ENCODE measurements at places on chromosomes 12 and 14.
A peak's percentile ranks its signal among the peaks of the same experiment; 100 is the strongest.

DNA sequence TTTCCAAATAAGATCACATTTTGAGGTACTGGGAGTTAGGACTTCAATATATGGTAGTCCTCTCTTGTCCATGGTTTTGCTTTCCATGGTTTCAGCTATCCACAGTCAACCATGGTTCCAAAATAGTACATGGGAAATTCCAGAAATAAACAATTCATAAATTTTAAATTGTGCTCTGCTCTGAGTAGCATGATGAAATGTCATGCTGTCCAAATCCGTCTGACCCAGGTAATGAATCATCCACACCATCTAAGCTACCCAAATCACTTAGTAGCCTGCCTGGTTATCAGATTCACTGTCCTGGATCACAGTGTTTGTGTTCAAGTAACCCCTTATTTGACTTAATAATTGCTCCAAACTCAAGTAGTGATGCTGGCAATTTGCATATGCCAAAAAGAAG is 197.9 kb downstream of the TMTC3 start:
- no peak for DNase-seq

GRCh38 chr12:93892423-93893268 is 215.5 kb downstream of the CRADD start:
- DNase-seq: peak; percentile 16

DNA sequence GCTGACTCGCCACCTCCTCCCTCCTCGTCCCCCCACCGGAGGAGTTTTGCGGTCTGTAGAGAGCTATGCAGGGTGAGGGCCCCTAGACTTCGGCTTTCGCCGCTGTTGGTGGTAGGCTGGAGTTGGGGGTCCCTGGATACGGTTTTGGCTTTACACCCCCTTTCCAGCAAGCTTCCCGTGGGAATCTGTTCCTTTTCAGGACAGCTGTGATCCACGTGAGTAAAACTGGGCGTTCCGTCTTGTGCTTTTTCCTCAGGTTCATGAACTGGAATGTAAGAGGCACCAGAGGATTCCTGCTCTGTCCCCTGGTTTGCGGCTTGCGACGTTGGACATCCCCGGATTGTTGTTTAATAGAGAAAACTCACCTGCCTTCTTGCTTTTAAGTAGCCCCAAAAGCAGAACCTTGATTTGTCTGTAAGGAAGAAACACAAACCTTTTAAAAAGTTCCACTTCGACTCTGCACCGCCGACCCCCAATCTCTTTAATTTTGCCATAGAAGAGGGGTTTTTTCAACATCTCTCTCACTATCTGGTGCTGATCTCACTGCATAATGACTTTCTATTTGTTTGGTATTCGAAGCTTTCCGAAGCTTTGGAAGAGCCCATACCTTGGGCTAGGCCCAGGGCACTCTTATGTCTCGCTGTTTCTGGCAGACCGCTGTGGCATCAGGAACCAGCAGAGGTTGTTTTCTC is 490 bp downstream of the PRORP start:
- no peak for DNase-seq

DNA sequence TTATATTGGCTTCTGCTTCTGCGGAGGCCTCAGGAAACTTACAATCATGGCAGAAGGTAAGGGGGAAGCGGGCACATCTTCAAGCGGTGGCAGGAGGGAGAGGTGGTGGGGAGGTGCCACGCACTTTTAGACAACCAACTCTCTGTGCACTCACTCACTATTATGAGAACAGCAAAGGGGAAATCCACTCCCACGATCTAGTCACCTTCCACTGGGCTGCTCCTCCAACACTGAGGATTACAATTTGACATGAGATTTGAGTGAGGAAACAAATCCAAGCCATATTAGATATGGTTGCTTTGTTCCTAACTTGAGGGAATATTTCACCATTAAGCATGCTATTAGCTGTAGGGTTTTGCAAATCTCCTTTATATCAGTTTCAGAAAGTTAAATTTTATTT is 80.3 kb downstream of the UNC79 start:
- DNase-seq: no peak

- no peak for DNase-seq
Observed at GRCh38 chr14:100398044-100398443, 74.9 kb downstream of the SLC25A47 start.

GRCh38 chr14:61577506-61577931 is 117.8 kb upstream of the HIF1A start:
- no peak for DNase-seq

GRCh38 chr12:19447386-19447785 is 8.1 kb downstream of the AEBP2 start:
- no peak for DNase-seq

- no peak for DNase-seq
Observed at GRCh38 chr14:79021766-79022165, 851.6 kb downstream of the NRXN3 start.

GRCh38 chr12:64627771-64628170 is 17.5 kb downstream of the RASSF3 start:
- DNase-seq: no peak

DNA sequence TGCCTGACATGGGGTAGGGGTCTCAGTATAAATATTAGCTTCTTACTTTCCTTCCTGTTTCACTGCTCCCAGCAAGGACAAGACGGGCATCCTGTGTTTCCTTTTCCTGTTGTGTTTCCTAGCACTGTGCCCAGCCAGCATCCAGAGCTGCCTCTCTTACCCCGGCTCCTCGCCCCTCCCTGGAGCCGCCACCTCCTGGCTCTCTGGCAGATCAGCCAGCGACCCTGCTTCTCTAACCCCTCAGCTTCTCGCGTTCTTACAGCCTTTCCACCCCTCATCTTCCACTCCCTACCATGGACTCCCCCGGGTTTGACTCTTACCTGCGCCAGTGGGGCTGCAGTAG is 17.8 kb downstream of the HDAC7 start:
- DNase-seq: no peak

GRCh38 chr12:11633968-11634367 is 15.5 kb upstream of the ETV6 start:
- no peak for DNase-seq

Measured in hippocampal formation (tissue), 2 donors.